CD8-positive, alpha-beta memory T cell (primary cell): ENCODE measurements at places on chromosomes 1 and 21.

GRCh38 chr1:181036107-181036836 is 2.5 kb downstream of the MR1 start:
- DNase-seq, result no peak

DNA sequence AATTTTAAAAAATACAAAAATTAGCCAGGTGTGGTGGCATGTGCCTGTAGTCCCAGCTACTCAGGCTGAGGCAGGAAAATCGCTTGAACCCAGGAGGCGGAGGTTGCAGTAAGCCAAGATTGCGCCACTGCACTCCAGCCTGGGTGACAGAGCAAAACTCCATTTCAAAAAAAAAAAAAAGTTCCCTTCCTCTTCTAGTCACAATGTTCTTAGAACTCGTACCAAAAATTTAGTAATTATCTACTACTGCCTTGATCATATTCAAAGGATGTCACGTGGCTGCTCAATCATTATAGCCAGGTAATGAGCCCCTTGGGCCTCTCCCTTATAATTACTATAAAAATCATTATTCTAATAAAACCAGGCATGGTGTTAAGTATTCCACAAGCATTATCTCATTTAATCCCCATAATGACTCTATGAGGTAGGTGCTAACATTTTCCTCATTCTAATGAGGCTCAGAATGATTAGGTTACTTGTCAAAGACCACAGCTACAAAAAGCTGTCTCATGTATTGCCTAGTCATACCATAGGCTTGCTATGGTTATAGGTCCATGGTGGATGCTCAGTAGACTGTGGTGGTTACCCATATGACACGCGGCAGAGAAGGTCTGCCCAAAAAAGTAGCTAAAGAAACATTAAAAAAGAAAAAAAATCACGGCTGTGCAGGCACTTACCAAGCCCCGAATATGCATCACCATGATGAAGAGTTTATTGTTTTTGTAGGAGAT is 15.5 kb upstream of the PPP1R15B start:
- no peak for DNase-seq

GRCh38 chr21:39022863-39023693 is 160.2 kb downstream of the PSMG1 start:
- no peak for DNase-seq

DNA sequence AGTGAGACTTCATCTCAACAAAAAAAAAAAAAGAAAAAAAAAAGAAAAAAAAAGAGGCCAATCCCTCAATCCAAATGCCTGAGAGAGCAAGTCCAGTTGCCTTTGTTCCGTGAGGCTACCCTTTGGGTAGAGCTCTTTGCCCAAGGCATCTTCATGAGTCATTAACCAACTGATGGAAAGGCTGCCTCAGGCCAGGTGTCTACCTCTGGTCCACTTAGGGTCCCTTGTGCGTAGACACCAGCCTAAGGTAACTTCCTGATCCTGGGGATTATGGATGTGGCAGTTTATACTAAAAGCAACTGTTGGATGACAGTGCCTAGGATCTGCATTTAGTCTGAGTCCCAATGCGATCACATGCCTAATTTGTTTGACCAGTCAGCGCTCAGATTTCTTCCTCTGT is 20.7 kb upstream of the ZNF326 start:
- DNase-seq, result no peak

GRCh38 chr1:71950579-71950978 is 331.8 kb downstream of the NEGR1 start:
- no peak for DNase-seq

- DNase-seq, result no peak
Measured at GRCh38 chr1:201335174-201335870, 42.2 kb downstream of the TNNT2 start.

GRCh38 chr1:65319141-65319540 is 9.8 kb downstream of the DNAJC6 start:
- DNase-seq, result no peak

DNA sequence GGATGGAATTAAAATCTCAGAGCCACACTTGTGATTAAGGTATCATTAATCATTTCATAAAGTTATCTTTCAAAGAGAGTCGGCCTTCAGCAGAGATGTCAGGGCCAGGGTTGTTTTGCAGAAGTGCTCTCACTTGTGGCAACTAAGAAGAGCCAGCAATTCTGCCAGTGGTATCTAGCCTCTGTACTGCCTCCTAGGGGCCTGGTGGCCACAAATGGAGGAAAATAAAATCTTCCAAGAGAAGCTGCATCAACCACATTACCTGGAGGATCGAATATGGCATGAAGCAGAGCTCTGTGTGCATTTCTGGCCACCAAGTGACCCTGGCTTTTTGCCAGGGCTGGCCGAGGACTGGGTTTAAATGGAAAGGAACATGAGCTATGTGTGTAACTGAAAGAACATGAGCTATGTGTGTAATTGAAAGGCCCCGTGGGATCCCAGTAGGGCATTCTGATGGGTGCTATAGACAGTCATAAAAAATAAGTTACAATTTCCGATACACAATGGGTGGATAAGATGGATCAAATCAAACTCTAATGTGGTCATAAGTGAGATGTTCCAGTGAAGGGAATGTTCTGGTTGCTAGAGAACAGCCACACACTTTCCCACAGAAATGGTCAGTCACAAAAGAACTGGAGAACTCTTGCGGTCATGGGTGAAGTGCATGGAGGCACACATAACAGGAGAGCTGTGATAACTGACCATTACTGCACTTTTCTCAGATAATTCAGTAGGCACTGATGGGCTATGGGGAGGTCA is 335.8 kb downstream of the CAMTA1 start:
- no peak for DNase-seq

DNA sequence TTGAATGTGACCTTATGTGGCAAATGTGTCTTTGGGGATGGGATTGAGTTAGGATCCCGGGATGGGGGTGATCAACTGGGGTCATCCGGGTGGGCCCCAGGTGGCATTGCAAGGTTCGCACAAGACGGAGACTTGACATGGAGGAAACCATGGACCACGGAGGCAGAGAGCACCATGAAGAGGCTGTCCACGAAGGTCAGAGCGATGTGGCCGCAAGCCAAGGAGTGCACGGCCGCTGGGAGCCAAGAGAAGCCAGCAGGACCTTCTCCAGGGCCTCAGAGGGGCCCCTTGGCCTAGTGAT is 22.3 kb upstream of the COL18A1 start:
- no peak for DNase-seq

- no peak for DNase-seq
Measured at GRCh38 chr1:29352719-29353420, 116.5 kb downstream of the PTPRU start.

- no peak for DNase-seq
Measured at GRCh38 chr1:68057564-68057963, 7.1 kb upstream of the DIRAS3 start.

DNA sequence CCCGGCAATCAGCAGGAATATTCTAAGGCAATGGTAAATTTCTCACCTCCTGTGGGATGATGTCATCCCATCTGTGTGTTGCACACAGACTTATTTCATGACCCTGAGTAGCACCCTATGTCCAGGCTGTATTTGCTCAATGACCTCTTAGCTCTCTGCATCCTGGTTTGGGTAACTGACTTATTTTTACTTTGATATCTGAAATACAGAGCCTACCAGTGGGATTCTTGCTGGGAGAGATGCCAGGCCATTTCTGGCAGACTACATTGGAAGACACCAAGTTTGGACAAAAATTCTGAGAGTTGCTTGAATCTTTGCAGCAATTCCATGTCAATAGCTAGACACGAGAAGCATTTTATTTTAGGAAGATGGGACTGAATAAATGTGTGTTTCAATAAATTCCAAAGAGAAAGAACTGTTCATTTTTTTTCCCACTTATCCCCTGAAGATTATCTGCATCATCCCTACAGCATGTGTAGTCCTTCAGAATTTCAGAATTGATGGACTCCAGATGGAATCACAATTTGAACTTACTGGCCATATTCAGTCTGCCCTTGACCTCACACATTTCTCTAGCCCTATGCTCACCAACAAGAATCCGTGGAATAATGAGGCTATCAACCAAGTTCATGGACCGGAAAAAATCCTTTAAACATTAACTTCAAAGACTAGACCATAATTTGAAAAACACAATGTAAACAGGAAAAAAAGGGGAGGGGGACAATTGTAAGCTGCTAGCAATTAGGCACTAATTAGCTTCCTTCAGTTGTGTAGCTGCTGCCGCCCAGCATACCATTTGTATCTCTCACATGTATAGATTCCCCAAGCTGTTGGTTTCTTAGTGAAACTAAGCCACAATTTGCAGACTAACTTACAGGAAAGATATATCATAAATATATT is 226.5 kb downstream of the HMCN1 start:
- no peak for DNase-seq

- DNase-seq, result no peak
Measured at GRCh38 chr21:29264721-29265120, 34.0 kb upstream of the BACH1 start.
